ENCODE measurements at places on chromosomes 4 and X.

GRCh38 chrX:155048977-155049619 lies 21.8 kb downstream of the CMC4 start:
- DNase-seq: peak; percentile 39

DNA sequence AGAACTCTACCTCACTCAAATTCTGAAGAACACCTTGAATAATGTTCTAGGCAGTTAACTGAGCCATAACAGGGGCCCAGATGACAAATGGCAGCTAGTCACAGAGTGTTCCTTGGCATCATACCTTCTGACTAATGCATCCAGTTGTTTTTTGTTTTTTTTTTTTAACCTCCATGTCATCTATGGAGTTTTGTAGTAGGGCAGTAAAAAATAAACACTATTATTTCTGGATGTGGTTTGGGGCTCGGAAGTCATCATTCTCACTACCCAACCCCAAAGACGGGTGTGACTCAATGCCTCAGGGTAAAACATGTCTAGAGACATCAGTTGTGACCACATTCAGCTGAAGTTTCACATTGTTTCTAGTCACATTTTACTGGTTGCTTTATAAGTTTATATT lies 31.2 kb upstream of the MCF2 start:
- peak; percentile 15 for DNase-seq

- DNase-seq: no peak
These were observed 18.0 kb upstream of the TBC1D14 start for GRCh38 chr4:6891436-6892170.

DNA sequence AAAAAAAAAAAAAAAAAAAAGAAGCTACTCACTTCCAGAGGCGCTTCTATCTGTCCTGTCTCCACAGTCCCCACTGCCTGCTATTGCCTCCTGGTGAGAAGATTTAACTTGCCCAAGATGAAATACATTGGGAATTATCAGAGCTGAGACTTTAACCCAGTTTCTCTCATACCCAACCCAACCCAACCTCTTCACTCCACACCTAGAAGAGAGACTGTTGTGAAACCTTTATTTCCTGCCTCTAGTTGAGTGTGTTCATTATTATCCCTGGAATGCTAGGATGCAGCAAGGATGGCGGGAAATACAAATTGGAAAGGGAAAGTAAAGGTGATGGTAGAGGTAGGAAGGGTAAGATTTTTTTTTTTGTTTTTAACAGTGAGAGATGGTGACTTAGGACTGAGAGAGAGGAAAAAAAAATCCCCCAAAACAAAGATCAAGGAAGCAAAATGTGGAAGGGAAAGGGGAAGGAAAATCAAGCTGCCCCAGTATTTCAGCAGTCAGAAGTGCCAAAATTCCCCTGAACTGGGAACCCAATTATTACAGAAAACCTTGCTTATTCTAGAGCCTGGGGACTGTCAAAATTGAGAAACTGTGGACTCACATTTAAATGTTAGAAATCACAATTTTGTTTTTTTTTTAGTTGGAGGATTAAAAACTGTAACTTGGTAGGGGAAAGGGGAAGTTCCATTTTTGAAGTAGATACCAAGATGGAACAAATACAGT lies 253.0 kb downstream of the PTTG2 start:
- DNase-seq: no peak

- peak; percentile 98 for DNase-seq
These were observed 69.2 kb upstream of the GRID2 start for GRCh38 chr4:92234393-92235176.

DNA sequence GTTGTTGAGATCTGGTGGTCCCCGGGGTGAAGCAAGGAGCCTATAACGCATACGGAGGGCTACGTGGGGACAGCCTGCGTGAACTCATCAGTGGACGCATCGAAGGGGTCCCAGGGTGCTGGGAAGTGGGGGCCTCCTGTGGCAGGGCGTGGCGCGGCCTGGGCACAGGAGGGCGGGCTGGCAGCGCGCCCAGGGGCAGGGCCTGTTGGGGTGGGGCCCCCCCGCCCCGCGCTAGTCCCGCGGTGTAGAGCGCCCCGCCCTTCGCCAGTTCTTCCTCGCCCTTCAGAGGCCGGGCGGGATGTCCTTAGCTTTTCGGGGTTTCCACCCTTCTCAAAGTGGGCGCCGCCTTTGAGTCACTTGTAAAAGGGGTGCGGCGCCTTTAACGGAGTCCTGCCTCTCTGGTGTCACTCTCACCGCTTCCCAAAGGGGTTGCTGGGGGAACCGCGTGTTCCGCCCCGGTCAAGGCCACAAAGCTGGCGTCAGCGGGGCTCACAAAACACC lies 632 bp downstream of the PLP2 start:
- peak; percentile 31 for DNase-seq

DNA sequence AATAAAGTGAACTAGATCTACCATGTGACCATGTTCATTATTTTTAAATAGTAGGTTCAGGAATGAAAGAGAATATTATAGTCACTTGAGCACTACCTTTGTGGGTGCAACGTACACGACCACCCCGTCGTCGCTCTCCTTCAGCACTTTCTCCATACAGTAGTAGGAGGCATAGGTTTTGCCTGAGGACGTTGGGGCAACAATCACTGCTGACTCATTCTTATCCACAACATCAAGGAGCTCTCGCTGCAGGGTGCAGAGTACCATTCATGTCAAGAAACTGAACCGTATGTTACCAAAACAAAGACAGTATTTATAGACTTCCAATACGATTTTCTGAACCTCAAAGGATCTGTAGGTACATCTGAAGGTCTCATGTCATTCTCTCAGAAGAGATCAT lies 44.7 kb downstream of the DDX60 start:
- DNase-seq: no peak

GRCh38 chr4:80307774-80308465 lies 27.6 kb upstream of the CFAP299 start:
- DNase-seq: peak; percentile 60

Measured in fibroblast of skin of abdomen (primary cell).